ENCODE measurements at places on chromosomes 13 and 19. TPM values are rescaled to one million over a fixed set of nuclear protein-coding genes. Genes with fewer than 3 reads are reported as not detected.

RTBDN gene
- total RNA-seq = not detected

MRPL4 gene
- 53.3 TPM for total RNA-seq

KLK2 gene
- total RNA-seq = not detected

NALCN gene
- 3.3 TPM for total RNA-seq

TICAM1 gene
- 21.3 TPM for total RNA-seq

CLEC17A gene
- total RNA-seq = not detected

PALM3 gene
- total RNA-seq = not detected

MYPOP gene
- 4.4 TPM for total RNA-seq

All from suprapubic skin (tissue), 4 donors.